ENCODE measurements at places on chromosomes 7 and 10.

GRCh38 chr7:30087371-30087770 lies 47.4 kb upstream of the MTURN start:
- no peak for DNase-seq

DNA sequence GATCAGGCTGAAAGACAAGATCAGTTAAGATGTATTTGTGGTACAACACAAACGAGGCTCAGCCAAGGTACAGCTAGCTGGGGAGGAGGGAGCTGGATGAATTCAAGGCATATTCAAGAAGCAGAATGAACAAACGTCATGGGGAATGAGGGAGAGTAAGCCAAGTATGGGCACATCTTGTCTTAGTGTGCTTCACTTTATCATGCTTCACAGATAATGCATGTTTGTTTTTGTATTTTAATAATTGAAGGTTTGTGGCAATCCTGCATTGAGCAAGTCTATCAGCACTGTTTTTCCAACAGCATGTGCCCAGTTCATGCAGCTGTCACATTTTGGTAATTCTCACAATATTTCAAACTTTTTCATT lies 135.4 kb downstream of the HIBADH start:
- DNase-seq, result no peak

- no peak for DNase-seq
Measured at GRCh38 chr10:33208166-33208565, 126.3 kb downstream of the NRP1 start.

- no peak for DNase-seq
Measured at GRCh38 chr10:96524741-96525140, 11.0 kb upstream of the TLL2 start.

DNA sequence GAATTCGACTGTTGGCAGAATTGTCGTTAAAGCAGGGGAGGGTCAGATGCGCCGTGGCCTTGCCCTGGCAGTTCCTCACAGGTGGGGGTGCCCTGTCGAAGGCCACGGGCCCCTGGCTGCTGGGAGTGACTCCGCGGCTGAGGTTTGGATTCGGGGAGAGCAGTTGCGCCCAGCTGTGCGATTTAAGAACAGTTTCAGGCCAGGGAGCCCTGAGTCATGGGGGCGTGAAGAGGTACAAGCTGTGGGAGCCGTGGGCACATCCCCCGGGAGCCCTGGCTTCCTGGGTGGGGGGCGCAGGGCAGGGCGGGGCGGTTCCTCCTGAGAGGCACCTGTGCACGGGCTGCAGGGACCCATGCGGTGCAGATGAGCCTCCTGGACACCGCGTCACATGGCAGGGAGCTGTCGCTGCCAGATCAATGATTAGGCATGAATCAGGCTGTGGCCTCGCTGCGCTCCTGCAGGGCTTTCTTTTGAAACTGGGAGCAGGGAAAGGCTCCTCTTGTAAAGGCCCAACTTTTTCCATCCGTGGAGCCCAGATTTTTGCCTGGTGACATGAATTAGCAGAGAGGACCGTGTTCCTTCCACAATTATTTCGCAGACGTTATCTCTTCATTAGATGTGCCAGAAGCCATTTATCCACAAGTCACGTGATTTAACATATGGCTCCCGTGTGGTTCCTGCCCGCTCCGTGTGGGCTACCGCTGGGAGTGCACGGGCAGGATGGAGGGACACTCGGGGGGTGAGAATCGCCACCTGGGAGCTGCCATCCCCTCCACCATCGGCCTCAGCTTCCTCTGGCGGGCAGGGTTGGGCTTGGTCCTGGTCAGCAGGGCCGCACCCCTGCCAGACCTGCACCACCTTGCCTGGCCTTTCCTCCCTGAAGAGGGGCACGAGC lies 918 bp downstream of the PWWP2B start:
- peak; percentile 23 for DNase-seq

All from CD4-positive, alpha-beta T cell treated with Interleukin-4 for 4 hours (primary cell).